Mammary epithelial cell (primary cell): ENCODE measurements at places on chromosomes 2 and 18. TPM values are rescaled to one million over a fixed set of nuclear protein-coding genes. Genes with fewer than 3 reads are reported as not detected.
A peak's percentile ranks its signal among the peaks of the same experiment; 100 is the strongest.

DNA sequence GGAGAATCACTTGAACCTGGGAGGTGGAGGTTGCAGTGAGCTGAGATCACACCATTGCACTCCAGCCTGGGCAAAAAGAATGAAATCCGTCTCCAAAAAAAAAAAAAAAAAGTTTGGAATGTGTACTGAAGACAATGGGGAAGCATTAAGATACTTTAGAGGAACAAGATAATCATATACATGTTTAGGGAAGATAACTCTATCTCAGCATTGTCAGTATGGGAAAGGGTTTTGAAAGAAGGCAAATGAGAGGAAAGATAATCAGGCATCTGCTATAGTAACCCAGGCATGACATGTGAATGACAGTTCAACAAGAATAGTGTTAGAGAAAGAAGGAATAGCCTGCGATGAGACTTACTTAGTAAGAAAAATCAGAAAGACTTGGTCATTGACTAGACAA, 112.0 kb downstream of the ATAD2B start:
- no peak for DNase-seq

DNA sequence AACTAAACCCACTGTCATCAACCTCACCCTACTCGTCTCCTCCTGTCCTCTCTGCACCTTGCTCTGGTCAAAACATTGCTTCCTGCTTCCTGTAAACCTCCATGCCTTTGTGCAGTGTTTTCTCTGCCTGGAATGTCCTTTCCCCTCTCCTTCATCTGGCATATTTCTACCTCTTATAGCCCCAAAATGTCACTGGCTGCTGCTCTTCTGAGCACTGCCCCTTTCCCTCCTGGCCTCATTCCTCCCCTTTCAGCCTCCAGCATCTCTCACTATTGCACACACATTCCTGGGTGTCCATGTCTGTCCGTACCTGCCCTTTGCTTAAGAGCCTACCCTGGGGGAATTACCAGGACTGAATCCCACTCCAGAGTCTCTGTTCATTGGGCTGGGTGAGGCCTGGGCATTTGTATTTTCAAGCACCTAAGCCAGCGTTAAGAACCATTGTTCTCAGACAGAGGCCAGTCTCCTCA, 84.9 kb downstream of the MOGAT1 start:
- peak; percentile 80 for DNase-seq

ECEL1 gene
- not detected in 2 replicates for total RNA-seq

ZSWIM2 gene
- total RNA-seq = not detected
